ENCODE measurements at places on chromosomes 5 and 9.

DNA sequence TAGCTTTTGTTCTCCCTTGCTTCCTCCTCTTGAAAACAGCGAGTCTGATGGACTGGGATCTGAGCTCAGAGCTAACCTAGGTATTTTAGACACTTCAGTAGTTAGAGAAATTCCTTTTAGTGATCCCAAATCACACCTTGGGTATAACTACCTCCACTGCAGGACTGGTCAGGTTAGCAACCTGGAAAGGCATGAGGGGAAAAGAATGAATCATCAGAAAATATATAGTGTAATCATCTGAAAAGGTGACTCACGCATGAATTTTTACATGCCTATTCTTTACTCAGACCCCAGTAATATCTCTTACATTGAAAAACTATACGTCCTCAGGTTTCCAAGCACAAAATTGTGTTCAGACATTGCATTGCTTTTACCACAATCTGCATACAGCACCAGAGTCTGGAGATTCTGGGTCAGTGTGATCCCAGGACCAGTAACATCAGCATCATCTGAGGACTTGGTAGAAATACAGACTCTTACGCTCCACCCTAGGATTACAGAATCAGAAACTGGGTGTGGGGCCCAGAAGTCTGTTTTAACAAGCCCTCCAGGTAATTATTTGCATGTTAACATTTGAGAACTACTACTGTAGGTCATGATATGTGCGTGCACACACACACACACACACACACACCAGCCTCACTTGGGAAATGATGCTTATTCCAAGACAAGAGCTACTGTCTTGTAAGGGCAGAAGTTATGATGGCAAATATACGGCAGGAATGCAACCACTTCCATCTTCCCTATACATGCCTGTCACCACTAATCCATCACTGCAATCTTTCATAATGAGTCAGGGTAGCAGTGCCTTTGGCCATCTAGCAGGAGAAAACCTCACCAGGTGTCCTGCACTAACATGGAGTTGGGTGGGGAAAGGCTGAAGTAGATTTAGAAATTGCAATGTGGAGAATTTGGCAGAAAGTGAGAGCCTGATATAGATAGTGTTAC is 271.6 kb upstream of the MAP3K1 start:
- peak; percentile 28 for DNase-seq

DNA sequence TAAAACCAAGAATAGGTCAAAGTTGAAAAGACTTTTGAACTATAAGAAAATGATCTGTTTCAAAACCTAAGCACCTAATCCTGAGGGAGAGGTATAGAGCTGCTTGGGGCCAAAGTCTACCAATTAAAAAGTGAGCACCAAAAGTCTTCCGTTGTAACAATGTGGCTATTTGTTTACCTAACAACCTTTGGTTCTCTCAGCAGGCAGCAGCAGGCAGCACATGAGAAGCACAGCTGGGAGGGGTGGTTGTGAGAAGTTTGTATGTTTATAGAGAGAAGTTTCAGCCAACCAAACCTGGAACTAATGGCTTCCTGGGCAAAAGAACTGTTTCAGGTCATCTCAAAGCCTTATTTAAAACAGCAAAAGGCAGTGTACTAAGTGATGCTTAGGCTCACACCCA is 59.8 kb upstream of the TBC1D9B start:
- DNase-seq: no peak

GRCh38 chr9:89419978-89420394 is 77.9 kb downstream of the SEMA4D start:
- DNase-seq: no peak

GRCh38 chr9:104838958-104839357 is 75.0 kb downstream of the NIPSNAP3B start:
- no peak for DNase-seq

DNA sequence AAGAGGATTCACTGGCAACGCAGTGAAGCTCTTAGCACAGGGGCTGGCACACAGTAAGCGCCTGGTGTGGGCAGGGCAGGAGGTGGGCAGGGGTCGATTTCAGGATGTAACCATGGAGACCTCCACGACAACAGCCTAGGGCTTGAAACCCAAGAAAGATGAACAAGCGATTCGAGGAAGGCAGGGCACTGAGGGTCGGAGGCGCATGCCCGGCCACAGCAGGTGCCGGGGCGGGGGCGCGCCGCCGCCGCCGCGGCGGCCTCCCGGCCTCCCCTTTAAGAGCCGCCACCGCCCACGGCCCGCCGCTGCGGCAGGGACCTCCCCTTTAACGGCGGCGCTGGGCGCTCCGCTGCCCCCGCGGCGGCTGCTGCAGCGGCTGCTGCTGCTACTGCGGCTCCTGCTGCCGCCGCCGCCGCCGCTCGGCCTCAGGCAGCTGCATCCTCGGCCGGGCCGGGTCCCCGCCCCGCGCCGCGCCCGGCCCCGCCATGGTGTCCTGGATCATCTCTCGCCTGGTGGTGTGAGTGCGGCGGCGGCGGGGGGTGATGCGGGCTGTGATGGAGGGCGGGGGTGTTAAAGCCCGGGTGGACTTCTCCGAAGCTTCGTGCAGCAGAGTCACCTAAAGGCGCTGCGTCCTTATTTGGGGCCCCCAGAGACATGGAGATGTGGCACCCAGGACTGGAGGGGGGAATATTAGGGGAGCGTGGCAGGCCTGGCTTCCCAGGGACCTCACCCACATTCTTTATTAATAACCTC is at the start of gene REEP2:
REEP2 (plus strand) TSS at position 334 of the 753 bp plus-strand sequence; CDS start at position 486, 152 bp downstream.
- peak; percentile 83 for DNase-seq

DNA sequence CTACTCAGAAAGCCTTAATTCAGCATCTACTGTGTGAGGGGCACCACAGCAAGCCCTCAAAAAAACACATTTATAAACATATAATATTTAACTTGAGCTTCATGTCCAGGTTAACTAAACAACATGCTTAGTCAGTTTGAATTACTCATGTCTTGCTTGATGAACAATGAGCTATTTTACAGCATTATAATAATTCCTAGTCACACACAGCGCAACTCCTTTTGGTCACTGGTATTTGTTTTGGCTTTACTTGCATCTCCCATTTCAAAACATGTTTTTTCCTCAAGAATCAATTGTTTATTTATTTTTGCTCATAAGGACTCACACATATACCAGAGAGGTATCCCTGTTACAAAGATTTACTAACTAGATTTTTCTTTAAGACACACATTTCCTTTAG is 616.7 kb upstream of the DAB2 start:
- DNase-seq: no peak

GRCh38 chr5:141094481-141095262 is at the start of gene PCDHB2:
Gene PCDHB2 (plus strand): TSS chr5:141094615. CDS start chr5:141094791, 176 bp downstream.
- peak; percentile 80 for DNase-seq

GRCh38 chr5:76029739-76030138 is 53.4 kb upstream of the SV2C start:
- no peak for DNase-seq
